ENCODE measurements at places on chromosomes 5 and 9. TPM values are rescaled to one million over a fixed set of nuclear protein-coding genes. Genes with fewer than 3 reads are reported as not detected.

The PCDHGA5 gene
- 7.5 TPM for total RNA-seq

DNA sequence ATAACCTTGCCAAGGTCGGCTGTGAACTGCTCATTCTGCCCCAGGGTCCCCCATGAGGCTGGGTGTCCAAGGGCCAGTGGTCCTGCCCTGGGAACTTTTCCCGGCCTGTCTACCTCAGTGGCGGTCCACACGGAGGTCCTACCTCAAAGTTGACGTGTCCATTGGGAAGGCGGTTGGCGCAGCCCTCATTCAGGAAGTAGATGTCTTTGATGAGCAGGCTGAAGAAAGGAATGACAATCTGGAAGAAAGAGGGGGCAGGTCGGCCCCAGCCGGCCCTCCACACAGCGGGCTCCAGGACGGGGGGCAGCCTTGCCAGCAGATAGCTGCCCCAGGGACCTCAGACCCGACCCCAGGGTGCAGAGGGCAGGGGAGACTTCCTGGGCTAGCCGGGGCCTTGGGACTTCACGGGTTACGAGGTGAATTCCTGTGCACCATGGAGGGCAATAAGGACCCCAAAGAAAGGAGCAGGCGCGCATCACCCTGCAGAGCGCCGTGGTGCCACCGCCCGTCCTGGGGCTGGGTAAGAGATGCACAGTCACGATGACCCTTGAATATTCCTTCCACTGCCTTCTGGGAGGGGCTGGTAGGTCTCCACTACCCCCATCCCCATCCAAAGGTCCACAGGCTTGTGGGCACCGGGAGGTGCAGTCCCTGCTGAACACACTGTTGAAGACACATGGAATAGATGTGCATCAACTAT, 42.9 kb upstream of the RNF130 start:
- DNase-seq, result peak; percentile 64

DNA sequence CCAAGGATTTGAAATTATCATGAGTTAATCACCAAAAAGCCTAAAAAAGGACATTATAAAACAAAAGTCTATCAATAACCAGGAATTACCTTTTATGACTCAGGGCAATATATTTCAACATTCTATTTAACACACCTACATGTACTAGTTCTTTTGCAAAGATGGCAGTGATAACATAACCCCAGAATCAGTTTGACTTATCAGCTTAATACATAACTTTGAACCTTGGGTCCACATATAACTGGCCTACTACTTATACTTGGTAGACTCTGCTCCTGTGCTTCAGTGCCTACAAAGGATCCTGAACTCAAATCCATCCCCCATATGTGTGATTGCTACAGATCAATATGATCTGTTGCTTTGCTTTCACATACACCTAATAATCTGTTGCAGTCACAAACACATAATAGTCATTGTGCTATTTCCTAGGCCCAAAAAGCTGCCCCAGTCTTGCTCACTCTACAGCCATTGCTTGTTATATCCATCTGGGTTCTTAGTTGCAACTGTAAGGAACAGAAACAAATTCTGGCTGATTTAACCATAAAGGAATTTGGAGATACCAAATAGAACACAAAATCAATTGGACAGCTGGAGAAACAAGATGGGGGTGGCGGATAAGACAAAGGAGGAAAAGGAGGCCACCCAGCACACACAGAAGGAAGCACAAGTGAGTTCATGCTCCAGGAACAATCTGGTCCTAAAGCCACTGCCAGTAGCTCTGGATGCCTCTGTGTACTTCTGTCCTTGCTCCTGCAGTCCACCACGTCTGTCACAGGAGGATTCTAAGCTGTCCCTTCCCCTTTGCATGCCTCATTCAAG, 25.5 kb downstream of the DEPDC1B start:
- DNase-seq, result no peak

- no peak for DNase-seq
Measured at GRCh38 chr5:103207653-103208052, 50.9 kb upstream of the MACIR start.

The MTRR gene
- total RNA-seq, result 45.5 TPM

All from aorta (tissue), 5 donors.